ENCODE measurements at places on chromosomes 2 and 18. TPM values are rescaled to one million over a fixed set of nuclear protein-coding genes. Genes with fewer than 3 reads are reported as not detected.

GRCh38 chr2:64939332-64939917 lies 49.8 kb upstream of the SLC1A4 start:
- no peak overlapping the region for H3K4me3 ChIP-seq
- no peak overlapping the region for H3K27ac ChIP-seq
- no peaks in the 10 kb centered on the region for H3K36me3 ChIP-seq
- peaks cover 4% of the 10 kb centered on the region for H3K4me1 ChIP-seq
- no peak for DNase-seq

- DNase-seq = no peak
- H3K27me3 ChIP-seq = no peaks in the 10 kb centered on the region
- no peak overlapping the region for H3K27ac ChIP-seq
- no peaks in the 10 kb centered on the region for H3K4me1 ChIP-seq
- H3K4me3 ChIP-seq = no peak overlapping the region
Observed at GRCh38 chr2:170155022-170155722, 22.8 kb upstream of the MYO3B start.

DNA sequence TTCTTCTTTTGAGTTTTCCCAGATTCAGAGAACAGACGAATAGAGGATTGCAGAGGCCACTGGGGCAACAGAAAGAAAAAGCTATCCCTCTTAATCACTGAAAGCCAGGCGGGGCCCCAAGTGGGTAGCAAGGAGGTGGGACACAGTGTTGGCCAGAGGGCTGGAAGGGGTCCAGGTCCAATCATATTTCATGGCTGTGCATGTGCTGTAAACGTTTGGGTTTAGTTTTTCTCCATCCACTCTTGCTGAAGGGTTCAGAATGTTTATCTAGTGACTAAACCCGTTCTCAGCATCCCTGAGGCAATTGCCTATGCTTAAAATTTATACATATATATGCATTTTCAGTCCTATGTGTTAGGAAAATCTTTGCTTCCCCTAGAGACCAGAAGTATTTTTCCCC lies 99.4 kb upstream of the EPHA4 start:
- H3K27ac ChIP-seq = no peak overlapping the region
- H3K4me1 ChIP-seq = no peaks in the 10 kb centered on the region
- H3K4me3 ChIP-seq = no peak overlapping the region
- no peaks in the 10 kb centered on the region for H3K27me3 ChIP-seq

CCDC68 gene
- total RNA-seq = 37.7 TPM

- no peak for DNase-seq
- H3K36me3 ChIP-seq = no peaks in the 10 kb centered on the region
- H3K27me3 ChIP-seq = no peaks in the 10 kb centered on the region
- no peaks in the 10 kb centered on the region for H3K4me1 ChIP-seq
- H3K4me3 ChIP-seq = no peak overlapping the region
- H3K27ac ChIP-seq = no peak overlapping the region
Observed at GRCh38 chr2:145185696-145186095, 665.8 kb upstream of the ZEB2 start.

GRCh38 chr18:35693829-35694228 lies 112.3 kb downstream of the GALNT1 start:
- H3K27ac ChIP-seq = no peak overlapping the region
- H3K27me3 ChIP-seq = no peaks in the 10 kb centered on the region
- H3K36me3 ChIP-seq = peaks cover 21% of the 10 kb centered on the region
- no peak for DNase-seq

GRCh38 chr2:169172151-169172735 lies 102.9 kb downstream of the DHRS9 start:
- no peaks in the 10 kb centered on the region for H3K27me3 ChIP-seq
- H3K27ac ChIP-seq = no peak overlapping the region
- no peak for DNase-seq
- H3K36me3 ChIP-seq = no peaks in the 10 kb centered on the region
- no peak overlapping the region for H3K4me3 ChIP-seq

DNA sequence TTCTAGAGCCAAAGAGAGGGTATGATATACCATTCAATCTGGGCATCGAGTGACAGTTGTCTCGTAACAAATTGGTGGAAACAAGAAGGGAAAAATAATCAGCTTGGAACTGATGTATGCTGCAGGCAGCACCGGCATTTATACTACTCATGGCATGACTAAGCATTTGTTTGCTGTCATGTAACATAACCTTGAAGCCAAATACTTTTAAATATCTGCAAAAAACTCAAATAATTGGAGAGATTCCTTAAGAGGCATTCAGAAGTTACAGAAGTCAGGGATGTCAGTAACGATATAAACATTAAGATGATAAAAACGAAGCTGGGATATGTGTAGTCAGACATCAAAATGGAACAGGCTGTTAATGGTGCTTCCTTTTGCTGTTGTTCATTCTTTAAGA lies 157.3 kb upstream of the MMADHC start:
- no peaks in the 10 kb centered on the region for H3K4me1 ChIP-seq
- H3K27ac ChIP-seq = no peak overlapping the region

DNA sequence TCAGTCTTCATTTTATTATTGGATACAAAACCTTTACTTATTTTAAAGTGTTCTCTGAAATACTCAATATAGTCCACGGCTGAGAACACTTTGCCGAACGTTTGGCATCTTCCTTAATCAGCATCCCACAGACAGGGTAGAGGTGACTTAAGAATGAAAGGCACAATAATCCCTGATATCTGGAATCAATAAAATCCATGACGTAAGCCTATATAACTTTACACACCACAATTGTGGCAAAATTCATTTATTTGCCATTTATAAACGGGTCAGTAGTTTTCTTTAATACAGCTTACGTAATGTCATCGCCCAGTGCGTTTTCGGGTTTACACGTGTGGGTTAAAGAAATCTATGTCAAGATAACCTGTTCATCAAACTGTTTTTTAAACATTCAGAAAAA lies 1.3 kb downstream of the MGAT4A start:
- peak overlapping the region; percentile 87 for H3K27ac ChIP-seq
- no peaks in the 10 kb centered on the region for H3K36me3 ChIP-seq
- H3K4me1 ChIP-seq = peaks cover 40% of the 10 kb centered on the region

DNA sequence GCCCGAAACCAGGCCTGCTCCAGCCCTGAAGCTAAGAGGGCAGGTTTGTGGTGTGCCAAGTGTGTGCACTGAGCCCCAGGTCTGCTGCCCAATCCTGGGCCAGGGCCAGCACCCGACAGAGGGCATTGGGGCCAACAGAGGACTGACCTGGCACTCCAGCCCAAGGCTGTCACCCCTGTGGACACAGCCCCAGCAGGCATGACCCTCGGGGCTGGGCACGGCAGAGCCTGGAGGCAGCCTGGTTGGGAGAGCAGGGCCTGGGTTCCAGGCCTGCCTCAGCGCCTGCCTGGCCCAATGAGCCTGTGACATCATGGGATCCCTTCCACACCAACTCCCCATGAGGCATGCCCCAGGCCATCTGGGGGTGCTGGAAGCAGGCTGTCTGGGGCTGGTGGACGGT lies 10.8 kb upstream of the SNED1 start:
- H3K36me3 ChIP-seq = no peaks in the 10 kb centered on the region
- DNase-seq = peak; percentile 74
- peaks cover 37% of the 10 kb centered on the region for H3K4me1 ChIP-seq
- H3K4me3 ChIP-seq = no peak overlapping the region

DNA sequence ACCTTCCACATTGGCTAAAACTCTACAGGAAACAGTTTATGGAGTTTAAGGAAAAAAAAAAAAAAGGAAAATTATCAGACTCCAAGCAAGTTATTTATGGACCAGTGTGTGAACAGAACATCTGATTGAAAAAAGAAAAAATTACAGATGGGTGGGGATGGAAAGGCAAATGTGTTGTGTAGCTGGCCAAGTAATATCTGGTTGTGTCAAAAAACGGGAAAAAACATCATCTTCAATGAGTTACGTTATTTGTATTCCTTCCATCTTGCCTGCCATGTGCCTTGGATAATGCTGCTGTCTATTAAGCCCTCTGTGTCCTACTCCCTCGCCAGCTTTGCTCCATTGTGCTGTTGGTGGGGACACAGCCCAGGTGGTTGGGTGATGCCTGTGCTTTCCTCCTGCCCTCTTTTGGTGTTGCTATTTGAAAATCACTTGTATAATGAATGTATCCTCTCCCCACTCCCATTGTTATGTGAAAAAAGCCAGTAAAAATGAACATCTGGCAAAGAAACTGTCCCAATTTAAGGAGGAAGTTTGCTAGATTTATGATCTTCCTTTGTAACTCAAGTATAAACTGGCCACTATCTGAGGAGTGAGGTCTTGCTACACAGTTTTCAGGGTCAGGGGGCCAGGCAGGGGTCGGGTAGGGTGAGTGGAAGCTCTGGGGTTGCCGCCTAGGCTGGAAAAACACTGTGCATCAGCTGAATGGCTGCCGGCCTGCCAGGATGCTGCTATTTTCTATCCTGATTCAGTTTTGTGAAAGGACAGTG lies 155.9 kb downstream of the FMNL2 start:
- H3K27me3 ChIP-seq = no peaks in the 10 kb centered on the region
- H3K27ac ChIP-seq = no peak overlapping the region
- H3K4me1 ChIP-seq = peaks cover 19% of the 10 kb centered on the region
- H3K4me3 ChIP-seq = no peak overlapping the region

DNA sequence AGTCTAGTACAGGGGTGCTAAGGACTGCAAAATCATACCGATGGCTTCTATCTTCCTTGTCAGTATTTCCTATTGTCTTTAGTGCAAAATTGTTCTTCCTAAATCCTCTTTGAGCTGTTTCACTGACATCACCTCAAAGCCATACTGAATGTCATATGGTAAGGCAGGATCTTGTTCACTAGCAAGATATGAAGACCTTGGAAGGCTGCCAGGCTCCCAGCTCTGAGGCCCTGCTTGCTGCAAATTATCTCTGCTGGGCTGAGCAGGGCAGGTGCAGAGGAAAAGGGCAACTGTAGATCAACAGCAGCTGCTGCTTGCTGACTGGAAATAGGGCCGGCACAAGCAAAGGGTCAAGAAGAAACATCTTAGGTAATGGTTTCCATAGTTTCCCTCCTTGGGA lies 58.2 kb downstream of the PMAIP1 start:
- H3K36me3 ChIP-seq = no peaks in the 10 kb centered on the region

GRCh38 chr18:40179729-40180461 lies 1775.1 kb upstream of the PIK3C3 start:
- DNase-seq = no peak
- H3K36me3 ChIP-seq = no peaks in the 10 kb centered on the region
- H3K4me1 ChIP-seq = no peaks in the 10 kb centered on the region
- no peaks in the 10 kb centered on the region for H3K27me3 ChIP-seq

PSMA8 gene
- not detected for total RNA-seq

- DNase-seq = no peak
- H3K4me1 ChIP-seq = peaks cover 4% of the 10 kb centered on the region
- no peaks in the 10 kb centered on the region for H3K27me3 ChIP-seq
- no peak overlapping the region for H3K4me3 ChIP-seq
Observed at GRCh38 chr2:65161551-65162100, 31.7 kb upstream of the RAB1A start.

DUSP2 gene
- 11.4 TPM for total RNA-seq

DNA sequence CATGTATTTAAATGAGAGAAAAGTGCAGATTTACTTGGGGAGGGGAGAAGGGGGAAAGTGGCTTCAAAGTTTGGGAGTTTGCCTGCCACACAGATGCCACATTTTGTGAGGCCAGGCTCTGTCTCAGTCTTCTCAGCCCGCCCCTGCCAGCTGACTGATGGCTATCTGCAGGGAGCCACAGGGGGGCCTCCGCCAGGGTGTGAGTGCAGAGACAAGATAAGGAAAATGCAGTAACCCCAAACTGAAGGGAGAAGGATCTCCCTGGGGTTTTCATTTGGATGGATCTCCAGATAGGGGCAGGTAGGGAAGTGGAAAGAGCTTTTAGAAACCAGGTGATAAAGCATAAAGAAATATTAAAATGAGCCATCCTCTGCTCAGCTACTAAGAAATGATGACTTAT lies 128.8 kb downstream of the ZNF521 start:
- no peaks in the 10 kb centered on the region for H3K27me3 ChIP-seq
- no peak for DNase-seq
- H3K4me3 ChIP-seq = no peak overlapping the region
- no peaks in the 10 kb centered on the region for H3K4me1 ChIP-seq
- H3K36me3 ChIP-seq = no peaks in the 10 kb centered on the region

GFPT1 gene
- 99.0 TPM for total RNA-seq

- no peaks in the 10 kb centered on the region for H3K4me1 ChIP-seq
- H3K36me3 ChIP-seq = no peaks in the 10 kb centered on the region
- H3K27ac ChIP-seq = no peak overlapping the region
Observed at GRCh38 chr2:11213090-11213638, 57.9 kb downstream of the SLC66A3 start.

DNA sequence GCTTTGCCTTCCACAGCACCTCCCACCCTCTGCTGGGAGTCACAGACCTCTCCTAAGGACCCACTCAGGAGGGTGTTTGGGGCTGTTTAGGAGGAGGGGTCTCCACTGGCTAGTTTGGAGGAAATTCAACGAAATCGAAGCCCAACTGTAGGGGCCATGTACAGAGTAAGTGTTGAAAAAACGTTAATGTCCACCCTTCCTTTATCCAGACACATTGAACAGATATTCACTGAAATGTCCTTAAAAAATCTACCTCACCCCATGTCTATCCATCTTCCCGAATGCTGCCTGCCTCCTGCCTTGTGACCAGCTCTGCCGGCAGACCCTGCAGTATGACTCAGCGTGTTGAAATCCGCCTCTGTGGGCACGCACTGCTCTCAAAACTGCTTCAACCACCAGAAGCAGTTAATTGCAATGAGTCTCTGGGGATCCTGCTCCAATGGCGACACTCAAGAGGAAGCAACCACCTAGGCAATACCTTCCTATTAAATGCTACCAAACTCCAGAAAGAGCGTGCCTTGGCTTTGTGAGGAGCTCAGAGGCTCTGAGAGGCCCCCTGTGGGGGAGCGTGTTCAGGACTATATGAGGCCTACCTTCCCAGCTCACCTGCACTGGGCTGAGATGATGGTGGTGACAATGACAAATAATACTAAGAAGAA lies 61.4 kb upstream of the RTN4 start:
- H3K4me1 ChIP-seq = peaks cover 12% of the 10 kb centered on the region
- no peak for DNase-seq
- no peak overlapping the region for H3K4me3 ChIP-seq
- H3K27me3 ChIP-seq = no peaks in the 10 kb centered on the region

- no peak for DNase-seq
- no peaks in the 10 kb centered on the region for H3K27me3 ChIP-seq
- no peak overlapping the region for H3K4me3 ChIP-seq
- peaks cover 7% of the 10 kb centered on the region for H3K36me3 ChIP-seq
Observed at GRCh38 chr2:127278959-127279358, 15.0 kb downstream of the ERCC3 start.

DNA sequence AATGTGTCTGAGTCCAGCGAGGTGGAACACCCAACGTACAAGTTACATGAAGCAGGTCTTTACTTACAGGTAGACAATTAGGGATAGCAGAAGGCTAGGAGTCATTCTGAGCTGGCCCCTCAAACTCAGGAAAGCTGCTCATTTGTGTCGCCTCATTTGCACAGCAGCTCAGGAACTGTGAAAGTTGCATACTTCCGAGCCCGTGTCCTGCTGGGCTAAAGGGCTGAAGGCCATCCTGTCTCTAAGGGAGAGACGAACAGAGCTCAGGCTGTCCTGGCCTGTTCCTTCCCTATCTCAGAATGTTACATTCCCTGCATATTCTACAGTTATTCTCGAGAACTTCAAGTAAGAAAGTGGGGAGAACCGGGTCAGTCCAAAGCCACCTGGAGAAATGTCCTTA lies 99.0 kb downstream of the FAM124B start:
- H3K4me1 ChIP-seq = no peaks in the 10 kb centered on the region
- no peak overlapping the region for H3K27ac ChIP-seq
- no peak for DNase-seq
- no peaks in the 10 kb centered on the region for H3K27me3 ChIP-seq

HOXD12 gene
- total RNA-seq = not detected
